ENCODE measurements at places on chromosomes 1 and 21. TPM values are rescaled to one million over a fixed set of nuclear protein-coding genes. Genes with fewer than 3 reads are reported as not detected.

DNA sequence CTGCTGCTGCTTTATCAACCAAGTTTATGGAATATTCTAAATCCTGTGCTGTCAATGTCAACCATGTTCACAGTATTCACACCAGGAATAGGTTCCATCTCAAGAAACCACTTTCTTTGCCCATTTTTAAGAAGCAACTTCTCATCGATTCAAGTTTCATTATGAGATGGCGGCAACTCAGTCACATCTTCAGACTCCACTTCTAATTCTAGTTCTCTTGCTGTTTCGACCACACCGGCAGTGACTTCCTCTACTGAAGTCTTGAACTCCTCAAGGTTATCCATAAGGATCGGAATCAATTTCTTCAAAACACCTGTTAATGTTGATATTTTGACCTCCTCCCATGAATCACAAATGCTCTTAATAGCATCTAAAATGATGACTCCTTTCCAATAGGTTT lies 39.7 kb upstream of the IFNLR1 start:
- DNase-seq: no peak

Gene RRP15
- 16.7 TPM for total RNA-seq

- no peak for DNase-seq
Observed at GRCh38 chr1:185477638-185478580, 160.9 kb upstream of the IVNS1ABP start.

Gene AMY1B
- total RNA-seq: not detected

DNA sequence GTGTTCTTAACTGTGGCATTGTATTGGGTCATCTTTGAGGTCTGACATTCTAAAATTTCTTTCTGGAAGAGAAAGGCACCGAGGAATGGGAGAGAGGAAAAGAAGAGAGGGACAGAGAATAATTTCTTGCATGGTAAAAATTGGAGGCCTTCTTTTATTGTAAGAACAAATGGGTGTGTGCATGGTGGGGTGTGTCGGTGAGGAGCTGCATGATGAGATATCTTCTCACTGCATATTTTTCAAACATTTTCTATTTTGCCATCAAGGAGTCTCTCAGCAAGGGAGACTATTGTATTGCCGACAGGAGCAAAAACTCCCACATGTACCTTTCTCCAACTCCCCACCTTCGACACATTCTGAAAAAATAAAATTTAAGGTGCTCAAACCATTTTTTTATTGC lies 6.5 kb upstream of the CTSE start:
- DNase-seq: no peak

DNA sequence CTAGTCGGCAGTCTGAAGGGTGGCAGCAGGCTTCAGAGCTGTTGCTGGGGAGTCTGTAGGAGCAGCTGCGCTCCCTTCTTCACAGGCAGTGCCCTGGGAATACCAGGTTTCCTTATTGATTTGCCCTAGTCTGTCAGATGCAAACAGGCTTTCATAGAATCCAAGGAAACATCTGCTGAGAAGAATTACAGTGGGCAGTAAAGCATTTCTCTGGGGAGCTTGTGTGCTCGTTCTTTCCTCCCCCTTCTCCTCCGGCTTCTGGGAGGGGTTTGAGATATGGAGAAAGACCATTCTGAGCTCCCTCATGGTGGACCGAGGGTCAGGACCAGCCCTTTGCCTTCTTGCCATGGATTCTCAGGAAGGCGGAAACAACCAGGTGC lies 25.4 kb upstream of the PARP1 start:
- DNase-seq: no peak

DNA sequence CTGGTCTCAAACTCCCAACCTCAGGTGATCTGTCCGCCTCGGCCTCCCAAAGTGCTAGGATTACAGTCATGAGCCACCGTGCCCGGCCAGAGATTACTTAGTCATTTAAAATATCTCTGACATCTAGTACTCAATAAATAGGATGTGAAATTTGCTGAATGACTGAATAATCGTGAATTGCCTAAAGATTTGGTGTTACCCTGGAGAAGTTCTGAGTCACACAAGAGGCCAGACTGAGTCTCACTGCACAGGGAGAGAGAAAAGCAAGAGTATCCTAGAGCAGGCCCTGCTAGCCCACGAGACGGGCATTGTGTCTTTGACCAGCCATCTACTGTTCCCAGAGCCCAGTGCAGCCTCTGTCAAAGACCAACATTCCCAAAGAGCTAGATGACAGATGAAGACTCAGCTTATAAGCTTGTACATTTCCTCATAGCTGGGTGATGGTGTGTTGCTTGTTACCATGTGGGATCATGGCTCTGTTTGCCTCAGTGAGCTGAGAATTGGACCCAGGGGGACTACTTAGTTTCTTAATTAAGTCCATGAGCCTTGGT lies 5.6 kb upstream of the EIF4G3 start:
- DNase-seq: no peak

- no peak for DNase-seq
Observed at GRCh38 chr1:232600424-232601258, 29.3 kb downstream of the SIPA1L2 start.

DNA sequence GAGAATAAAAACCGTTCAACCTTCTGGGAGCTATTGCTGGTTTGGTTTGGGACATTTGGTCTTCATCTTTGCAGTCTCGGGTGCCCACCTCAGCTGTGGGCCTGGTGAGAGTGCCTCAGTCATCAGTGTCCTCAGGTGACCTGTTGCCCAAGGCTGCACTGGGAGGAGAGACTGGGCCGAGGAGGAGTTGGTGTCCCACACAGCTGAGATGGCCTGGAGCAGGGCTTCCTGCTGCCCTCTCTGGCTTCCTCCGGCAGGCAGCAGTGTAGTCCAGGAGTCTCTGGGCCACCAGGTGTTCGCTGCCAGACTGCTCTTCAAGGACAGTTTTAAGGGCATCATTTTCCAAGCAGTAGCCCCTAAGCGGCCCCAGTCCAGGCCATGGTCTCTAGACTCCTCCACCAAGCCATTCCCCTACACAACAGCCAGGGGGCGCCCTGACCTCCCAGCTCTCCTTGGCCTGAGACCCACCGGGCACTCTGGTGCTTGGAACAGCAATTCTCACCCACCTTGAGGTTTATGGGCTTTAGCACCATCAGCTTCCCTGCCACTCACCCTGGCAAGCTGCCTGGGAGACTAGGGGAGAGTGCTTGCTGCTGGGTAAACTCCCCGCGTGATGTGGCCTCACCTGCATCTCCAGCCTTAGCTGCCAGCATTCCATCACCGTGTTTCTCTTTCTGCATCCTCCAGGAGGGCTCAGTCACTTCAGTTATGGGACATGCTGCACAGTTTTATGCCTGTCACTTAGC lies 9.1 kb upstream of the SYTL1 start:
- peak; percentile 76 for DNase-seq

- no peak for DNase-seq
Observed at GRCh38 chr1:25610822-25611630, 5.6 kb upstream of the MAN1C1 start.

Gene IGSF3
- not detected for total RNA-seq

Gene C8B
- not detected for total RNA-seq

DNA sequence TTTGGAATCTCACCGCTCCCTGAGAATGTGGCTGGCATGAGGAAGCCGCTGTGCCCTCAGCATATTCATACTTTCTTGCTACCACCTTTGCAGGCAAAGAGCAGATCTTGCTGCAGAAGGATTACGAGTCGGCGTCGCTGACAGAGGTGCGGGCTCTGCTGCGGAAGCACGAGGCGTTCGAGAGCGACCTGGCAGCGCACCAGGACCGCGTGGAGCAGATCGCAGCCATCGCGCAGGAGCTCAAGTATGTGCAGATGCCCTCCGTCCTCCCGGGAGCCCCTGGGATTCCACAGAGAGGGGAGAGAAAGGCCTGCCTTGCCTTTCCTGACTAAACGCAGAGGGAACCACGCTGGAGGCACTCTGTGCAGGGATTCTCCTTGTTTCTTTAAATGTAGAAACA lies 50.6 kb upstream of the MTR start:
- no peak for DNase-seq

Gene GJB3
- not detected for total RNA-seq

DNA sequence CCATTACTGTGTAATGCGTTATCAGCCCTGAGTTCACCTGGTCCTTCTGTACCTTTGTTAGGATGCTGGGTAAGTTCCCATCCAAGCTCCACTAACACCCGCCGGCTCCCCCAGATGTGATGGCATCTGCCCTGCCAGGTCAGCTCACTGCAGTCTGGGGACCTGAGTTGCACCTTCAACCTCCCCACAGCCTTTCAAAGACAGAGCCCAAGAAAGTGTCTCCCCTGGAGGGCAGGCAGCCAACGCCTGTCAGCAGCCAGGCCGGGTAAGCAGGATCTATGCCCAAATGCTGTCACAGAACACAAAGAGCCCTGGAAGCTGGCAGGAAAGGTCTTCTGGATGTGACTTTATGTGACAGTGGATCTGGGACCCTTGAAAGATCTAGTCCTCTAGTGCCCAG lies 13.7 kb downstream of the MRAP start:
- DNase-seq: no peak

GRCh38 chr1:84753516-84754385 lies 63.5 kb upstream of the SSX2IP start:
- DNase-seq: peak; percentile 63

Gene CGN
- 0.49 TPM for total RNA-seq

DNA sequence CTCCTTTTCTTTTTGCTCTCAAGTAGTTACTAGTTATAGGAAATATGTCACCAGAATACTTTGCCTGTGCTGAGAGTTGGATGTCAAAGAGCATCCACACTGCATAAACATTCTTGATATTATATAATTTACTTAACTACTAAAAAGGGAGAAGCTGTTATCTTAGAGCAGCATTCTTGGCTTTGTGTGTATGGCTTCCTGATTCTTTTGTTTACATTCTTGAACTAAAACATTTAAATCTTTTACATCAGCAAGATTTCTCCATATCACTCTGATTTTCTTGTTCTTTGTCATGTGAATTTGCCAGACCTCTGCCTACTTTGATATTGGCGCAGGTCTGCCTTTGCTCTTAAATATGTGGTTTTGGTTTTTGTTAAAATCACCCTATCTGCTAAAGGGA lies 48.8 kb downstream of the SUCO start:
- no peak for DNase-seq

Gene PROK1
- total RNA-seq: not detected

Gene HPCAL4
- 12.8 TPM for total RNA-seq

Gene TNFRSF8
- not detected for total RNA-seq
